ENCODE measurements at places on chromosomes 7 and 10. TPM values are rescaled to one million over a fixed set of nuclear protein-coding genes. Genes with fewer than 3 reads are reported as not detected.

GRCh38 chr7:34406848-34407530, 251.0 kb upstream of the NPSR1 start:
- no peaks in the 10 kb centered on the region for H3K36me3 ChIP-seq
- no peak overlapping the region for H3K4me3 ChIP-seq
- no peak overlapping the region for H3K27ac ChIP-seq
- H3K4me1 ChIP-seq, result no peaks in the 10 kb centered on the region
- no peak for DNase-seq

ADCY1 gene
- total RNA-seq, result 0.18 TPM

LHPP gene
- total RNA-seq, result 2.2 TPM

HOXA2 gene
- 1.6 TPM for total RNA-seq

DNA sequence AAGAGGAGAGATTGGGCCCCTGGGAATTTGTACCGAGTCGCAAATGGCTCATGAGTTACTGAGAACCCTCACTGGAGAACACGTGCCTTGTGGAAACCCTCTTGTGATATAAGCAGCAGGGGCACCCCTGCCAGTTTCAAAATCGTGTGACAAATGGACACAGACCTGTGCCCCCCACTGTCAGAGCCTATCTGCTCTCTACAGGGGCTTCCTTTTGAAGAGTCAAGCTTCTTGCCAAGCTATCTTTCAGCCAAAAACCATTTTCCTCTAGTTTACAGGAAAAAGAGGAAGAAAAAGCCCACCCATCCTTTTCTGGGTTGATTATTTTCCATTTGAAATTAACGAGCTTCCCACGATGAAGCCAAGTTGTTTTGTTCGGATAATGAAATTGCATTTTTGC, 64.1 kb upstream of the MPP7 start:
- no peak for DNase-seq
- peaks cover 18% of the 10 kb centered on the region for H3K27me3 ChIP-seq
- H3K4me3 ChIP-seq, result no peak overlapping the region
- no peaks in the 10 kb centered on the region for H3K36me3 ChIP-seq
- no peak overlapping the region for H3K27ac ChIP-seq
- H3K4me1 ChIP-seq, result no peaks in the 10 kb centered on the region

- H3K27ac ChIP-seq, result no peak overlapping the region
- no peaks in the 10 kb centered on the region for H3K27me3 ChIP-seq
- H3K4me1 ChIP-seq, result no peaks in the 10 kb centered on the region
- H3K36me3 ChIP-seq, result no peaks in the 10 kb centered on the region
Measured at GRCh38 chr7:138951953-138952352, 29.2 kb downstream of the KIAA1549 start.

GRCh38 chr7:69502358-69502757, 95.9 kb upstream of the AUTS2 start:
- H3K27me3 ChIP-seq, result no peaks in the 10 kb centered on the region
- no peaks in the 10 kb centered on the region for H3K4me1 ChIP-seq
- DNase-seq, result no peak

DNA sequence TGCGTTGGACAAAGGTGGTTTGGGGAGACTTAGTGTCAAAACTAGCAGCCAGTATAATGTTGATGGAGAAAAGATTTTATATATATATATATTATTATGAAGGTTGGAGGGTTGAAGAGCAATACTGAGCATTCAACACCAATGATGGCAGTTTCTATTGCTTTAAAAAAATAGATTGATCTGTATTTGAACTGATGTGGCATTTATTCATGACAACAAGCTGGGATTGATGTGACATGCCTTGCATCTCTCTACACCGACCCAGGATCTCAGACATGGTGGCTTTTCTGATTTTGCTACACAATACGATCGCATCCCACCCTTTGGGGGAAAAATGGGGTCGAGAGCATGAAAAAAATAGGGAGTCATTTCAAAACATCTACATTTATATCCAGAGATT, 175.4 kb downstream of the POU6F2 start:
- DNase-seq, result no peak
- H3K4me3 ChIP-seq, result no peak overlapping the region
- no peaks in the 10 kb centered on the region for H3K27me3 ChIP-seq
- H3K4me1 ChIP-seq, result no peaks in the 10 kb centered on the region

FAM20C gene
- 7.7 TPM for total RNA-seq

DNA sequence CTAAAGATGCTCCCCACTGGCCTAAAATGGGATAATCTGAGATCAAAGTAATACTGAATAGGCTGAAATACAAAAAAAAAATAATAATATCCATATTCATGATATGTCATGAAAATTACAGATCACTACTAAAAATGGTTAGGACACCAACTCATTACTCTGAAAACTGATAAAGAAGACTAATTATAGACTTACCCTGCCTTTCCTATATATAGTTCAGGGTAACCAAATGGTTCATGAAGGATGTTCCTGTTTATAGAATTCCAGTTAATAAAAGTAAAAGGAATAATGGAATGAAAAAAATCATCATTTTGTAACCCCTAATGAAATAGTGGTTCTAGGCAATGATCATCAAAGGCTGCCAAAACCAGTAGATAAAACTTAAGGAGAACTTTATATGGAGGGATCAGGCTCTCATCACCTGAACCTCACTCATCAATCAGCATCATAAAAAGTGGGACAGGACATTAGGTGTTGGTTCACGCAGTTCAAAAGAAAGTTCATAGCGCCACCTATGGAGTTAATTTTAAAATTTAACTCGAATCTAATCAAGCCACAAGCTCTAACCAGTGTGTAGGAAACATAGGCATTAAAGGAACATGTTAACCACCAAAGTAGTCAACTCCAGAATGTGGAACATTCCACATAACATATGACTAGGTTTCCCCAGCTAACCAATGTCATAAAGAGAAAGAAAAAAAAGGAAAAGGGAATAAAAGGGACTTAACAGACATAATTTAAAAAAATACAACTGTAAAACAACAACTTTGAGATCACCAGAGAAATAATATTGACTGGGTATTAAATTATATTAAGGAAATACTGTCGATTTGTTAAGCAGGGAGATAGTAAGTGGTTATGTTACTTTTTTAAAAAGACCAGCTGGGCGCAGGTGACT, 35.7 kb downstream of the P4HA1 start:
- H3K4me3 ChIP-seq, result no peak overlapping the region
- DNase-seq, result peak; percentile 8
- no peak overlapping the region for H3K27ac ChIP-seq
- no peaks in the 10 kb centered on the region for H3K27me3 ChIP-seq
- H3K36me3 ChIP-seq, result peaks cover 36% of the 10 kb centered on the region

- no peak for DNase-seq
- H3K4me3 ChIP-seq, result no peak overlapping the region
- H3K27ac ChIP-seq, result no peak overlapping the region
- no peaks in the 10 kb centered on the region for H3K36me3 ChIP-seq
- no peaks in the 10 kb centered on the region for H3K4me1 ChIP-seq
- no peaks in the 10 kb centered on the region for H3K27me3 ChIP-seq
Measured at GRCh38 chr7:70456719-70457118, 675.2 kb upstream of the GALNT17 start.

GRCh38 chr7:18520450-18521235, 25.1 kb downstream of the HDAC9 start:
- no peaks in the 10 kb centered on the region for H3K27me3 ChIP-seq
- peaks cover 5% of the 10 kb centered on the region for H3K4me1 ChIP-seq
- H3K36me3 ChIP-seq, result no peaks in the 10 kb centered on the region
- H3K27ac ChIP-seq, result peak overlapping the region; percentile 91
- H3K4me3 ChIP-seq, result no peak overlapping the region
- peak; percentile 83 for DNase-seq

TRIM50 gene
- not detected for total RNA-seq

DNA sequence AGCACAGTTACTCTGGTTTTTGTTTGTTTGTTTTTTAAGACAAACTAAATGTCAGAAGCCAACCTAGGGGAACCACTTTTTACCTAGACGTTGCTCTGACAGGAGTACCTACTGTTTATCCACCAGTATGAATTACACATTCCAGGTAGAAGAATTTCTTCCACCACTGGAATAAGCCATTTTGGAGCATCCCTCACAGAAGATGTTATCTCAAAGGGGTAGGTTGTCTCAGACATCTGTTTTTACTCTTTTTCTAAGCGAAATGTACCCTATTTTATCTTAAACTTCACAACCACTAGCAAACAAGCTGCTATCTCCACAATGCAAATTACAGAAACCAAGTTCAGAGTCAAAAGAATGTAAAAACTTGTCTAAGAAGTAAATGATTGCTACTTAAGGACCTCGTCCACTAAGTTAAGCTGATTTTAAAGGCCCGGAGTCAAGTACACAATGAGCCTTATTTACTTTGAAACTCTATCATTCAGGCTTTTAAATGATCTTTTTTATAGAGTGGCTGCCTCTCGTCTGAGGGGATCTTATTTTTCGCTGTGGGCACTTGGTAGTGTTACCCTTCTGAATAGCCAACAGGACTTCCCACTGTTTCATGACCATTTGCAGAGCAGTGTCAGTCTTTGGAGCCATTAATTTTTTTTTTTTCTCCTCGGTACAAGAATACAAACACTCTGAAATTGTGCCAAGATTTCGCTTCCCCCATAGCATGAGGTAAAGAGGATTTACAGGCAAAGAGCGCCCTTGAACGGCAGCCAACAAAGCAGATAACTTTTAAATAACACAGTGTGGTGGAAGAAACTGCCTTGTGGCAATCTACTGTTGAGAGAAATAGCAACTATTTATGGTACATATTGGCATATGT, 15.7 kb upstream of the ARMC3 start:
- no peaks in the 10 kb centered on the region for H3K27me3 ChIP-seq
- no peak overlapping the region for H3K4me3 ChIP-seq
- H3K27ac ChIP-seq, result no peak overlapping the region
- DNase-seq, result no peak

- H3K27ac ChIP-seq, result no peak overlapping the region
- peaks cover 12% of the 10 kb centered on the region for H3K4me1 ChIP-seq
- H3K4me3 ChIP-seq, result no peak overlapping the region
- H3K36me3 ChIP-seq, result no peaks in the 10 kb centered on the region
- H3K27me3 ChIP-seq, result no peaks in the 10 kb centered on the region
Measured at GRCh38 chr10:44938956-44939355, 20.6 kb upstream of the RASSF4 start.

DNA sequence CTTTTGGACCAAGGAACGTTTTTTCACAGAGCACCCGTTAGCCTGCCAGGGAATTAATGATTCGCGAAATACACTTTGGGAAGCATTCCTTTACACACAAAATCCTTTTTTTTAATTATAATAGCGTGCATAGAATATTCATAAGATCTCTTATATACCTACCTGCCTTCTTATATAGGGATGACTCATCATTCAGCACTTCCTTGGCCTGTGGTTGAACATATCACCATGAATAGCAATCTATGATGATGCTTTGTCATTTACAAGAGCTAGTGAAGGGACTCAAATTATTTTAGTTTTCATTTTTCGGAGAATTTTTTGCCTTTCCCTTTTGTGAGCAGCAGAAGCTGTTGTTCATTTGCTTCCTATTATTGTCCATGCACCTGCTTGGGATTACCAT, 97.0 kb downstream of the CDH23 start:
- no peaks in the 10 kb centered on the region for H3K36me3 ChIP-seq
- DNase-seq, result no peak
- no peak overlapping the region for H3K27ac ChIP-seq
- no peaks in the 10 kb centered on the region for H3K4me1 ChIP-seq
- H3K4me3 ChIP-seq, result no peak overlapping the region
- peaks cover 32% of the 10 kb centered on the region for H3K27me3 ChIP-seq

DNA sequence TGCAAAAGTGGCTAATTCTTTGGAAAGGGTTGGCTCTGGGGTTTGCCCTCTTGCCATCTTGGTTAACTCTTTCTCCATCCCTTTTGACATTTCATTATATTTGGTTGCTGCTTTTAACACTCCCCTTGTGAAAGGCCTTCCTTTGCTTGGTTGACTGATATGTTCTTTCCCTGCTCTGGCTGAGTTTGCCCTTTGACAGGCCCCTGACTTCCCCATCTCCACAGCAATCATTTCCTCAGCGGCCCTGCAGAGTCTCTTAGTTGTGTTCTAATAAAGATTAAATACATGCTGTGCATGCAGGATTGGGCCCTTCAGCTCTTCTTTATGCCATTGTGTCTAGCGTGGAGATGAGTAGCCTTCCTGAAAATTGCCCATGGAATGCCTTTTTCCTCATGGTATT, 84.5 kb upstream of the CSTF2T start:
- H3K4me1 ChIP-seq, result peaks cover 5% of the 10 kb centered on the region
- no peaks in the 10 kb centered on the region for H3K27me3 ChIP-seq
- no peak overlapping the region for H3K27ac ChIP-seq
- H3K36me3 ChIP-seq, result no peaks in the 10 kb centered on the region
- no peak for DNase-seq

GRCh38 chr7:72674394-72674793, 153.6 kb downstream of the TYW1B start:
- DNase-seq, result no peak

DNA sequence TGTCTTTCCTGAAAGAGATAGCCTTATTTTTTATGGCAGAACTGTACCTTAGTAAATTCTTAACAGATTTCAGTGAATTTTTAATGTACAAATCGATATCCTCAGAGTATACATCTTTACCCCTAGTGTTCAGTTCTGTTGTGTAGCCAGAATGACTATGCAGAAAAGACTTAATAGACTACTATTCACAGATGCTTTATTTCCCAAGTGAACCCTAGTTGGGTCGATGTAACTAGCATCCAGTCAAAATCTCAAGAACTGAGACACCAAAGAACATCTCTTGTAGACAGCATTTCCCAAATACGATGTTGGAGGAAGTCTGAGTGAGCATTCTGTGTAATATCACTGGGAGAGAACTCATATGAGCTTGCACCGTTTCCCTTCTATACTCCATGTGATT, 1.5 kb downstream of the AKR1C3 start:
- no peak for DNase-seq
- no peak overlapping the region for H3K27ac ChIP-seq
- no peaks in the 10 kb centered on the region for H3K27me3 ChIP-seq
- H3K36me3 ChIP-seq, result no peaks in the 10 kb centered on the region

DNA sequence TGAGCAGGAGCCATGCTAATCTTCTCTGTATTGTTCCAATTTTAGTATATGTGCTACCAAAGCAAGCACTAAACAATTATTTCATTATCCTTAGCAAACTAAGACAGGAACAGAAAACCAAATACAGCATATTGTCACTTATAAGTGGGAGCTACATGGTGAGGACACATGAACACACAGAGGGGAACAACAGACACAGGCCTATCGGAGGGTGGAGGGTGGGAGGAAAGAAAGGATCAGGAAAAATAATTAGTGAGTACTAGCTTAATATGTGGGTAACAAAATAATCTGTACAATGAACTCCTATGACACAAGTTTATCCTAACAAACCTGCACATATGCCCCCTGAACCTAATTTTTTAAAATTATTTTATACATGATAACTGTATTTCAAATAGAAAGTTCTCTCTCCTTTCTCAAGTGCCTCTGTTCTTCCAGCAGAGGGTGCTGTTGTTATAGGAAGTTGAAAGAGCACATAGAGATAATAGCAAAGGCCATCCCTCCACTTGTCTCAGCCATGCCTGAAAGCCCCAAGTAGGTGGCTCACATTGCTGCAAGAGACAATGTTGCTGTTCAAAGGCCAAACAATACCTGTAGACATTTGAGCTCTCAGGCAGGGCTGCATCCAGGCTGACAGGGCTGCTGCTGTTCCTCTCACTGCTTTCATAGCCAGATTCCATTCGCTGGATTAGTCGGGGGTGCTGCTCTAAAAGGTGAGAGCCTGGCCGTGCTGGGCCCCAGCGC, 33.4 kb upstream of the PPP3CB start:
- H3K4me3 ChIP-seq, result no peak overlapping the region
- H3K27me3 ChIP-seq, result no peaks in the 10 kb centered on the region
- DNase-seq, result peak; percentile 81
- H3K4me1 ChIP-seq, result no peaks in the 10 kb centered on the region

- H3K27ac ChIP-seq, result no peak overlapping the region
- H3K4me1 ChIP-seq, result no peaks in the 10 kb centered on the region
- no peak overlapping the region for H3K4me3 ChIP-seq
- peaks cover 70% of the 10 kb centered on the region for H3K27me3 ChIP-seq
- no peaks in the 10 kb centered on the region for H3K36me3 ChIP-seq
- no peak for DNase-seq
Measured at GRCh38 chr10:110167149-110167548, 40.3 kb upstream of the MXI1 start.
